Anterior cingulate cortex (tissue), 58 donors: ENCODE measurements at places on chromosomes 3 and 15.

DNA sequence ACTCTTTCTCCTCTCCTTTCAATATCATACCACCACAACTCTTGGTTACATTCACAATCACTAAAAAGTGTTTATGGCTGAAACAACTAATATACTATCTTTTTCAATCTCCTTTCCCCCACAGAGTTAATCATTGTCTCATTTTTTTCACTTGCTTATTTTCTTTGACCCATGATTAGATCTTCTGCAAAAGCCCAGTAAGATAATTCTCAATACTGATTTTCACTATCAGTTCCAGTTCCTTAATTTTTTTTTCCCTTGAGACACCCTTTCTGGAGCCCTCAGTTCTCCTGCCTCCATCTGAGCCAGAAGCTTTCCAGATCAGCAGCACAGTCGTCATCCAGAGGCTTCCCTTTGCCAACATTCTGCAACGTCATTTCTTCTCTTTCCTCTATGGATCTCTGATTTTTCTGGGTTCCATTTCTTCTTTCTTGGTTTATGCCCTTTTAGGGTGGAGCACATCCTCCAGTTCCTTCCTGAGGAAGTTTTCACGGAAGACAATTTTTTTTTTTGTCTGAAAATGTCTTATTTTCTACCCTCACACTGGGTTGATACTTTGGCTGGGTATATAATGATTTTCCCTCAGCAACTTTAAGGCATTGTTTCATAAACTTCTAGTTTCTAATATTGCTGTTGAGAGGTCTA, 88.7 kb upstream of the C15orf39 start:
- no peak for DNase-seq

DNA sequence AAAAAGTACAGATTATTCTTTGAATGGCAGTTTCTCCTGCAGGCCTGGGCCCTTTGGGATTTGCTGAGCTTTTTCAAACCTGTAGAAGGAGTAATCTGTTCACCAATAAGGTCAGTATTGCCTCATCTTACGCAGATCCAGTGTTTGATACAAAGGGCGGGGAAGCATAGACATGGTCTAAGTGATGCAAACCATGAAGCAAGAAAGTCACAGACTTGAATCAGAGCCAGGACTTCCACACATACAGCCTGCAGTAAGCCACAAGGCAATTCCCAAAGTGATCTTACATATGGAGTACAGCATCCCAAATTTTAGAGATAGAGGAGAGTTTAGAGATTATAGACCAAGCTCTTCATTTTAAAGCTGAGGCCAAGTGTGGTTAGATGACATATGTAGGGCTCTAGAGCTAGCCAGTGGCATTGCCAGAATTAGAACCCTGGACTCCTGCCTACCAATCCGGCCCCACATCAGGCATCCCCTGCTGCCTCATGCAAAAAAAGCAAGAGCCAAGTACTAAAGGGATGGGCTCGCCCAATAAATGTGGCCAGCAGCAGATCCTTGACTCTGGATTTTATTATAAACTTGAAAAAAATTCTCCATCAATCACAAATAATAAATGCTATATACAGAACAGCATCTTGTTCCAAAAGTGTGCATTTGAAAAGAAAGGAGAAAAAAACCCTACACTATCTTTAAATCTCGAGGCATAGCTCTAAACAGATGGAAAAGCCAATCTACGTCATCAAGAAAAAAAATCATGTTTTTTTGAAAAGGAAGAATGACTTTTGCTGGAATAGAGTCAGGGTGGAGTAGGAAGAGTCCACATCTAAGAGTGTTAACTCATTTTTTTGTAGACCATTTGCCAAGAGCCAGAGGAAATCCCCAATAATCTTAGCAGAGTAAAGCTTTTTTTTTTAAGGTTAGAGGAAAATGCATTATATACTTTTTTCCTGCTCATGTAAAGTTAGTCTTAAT, 24.0 kb downstream of the ABI3BP start:
- DNase-seq: no peak

- DNase-seq: no peak
These were observed 33.2 kb upstream of the CADM2 start for GRCh38 chr3:84925571-84925970.

DNA sequence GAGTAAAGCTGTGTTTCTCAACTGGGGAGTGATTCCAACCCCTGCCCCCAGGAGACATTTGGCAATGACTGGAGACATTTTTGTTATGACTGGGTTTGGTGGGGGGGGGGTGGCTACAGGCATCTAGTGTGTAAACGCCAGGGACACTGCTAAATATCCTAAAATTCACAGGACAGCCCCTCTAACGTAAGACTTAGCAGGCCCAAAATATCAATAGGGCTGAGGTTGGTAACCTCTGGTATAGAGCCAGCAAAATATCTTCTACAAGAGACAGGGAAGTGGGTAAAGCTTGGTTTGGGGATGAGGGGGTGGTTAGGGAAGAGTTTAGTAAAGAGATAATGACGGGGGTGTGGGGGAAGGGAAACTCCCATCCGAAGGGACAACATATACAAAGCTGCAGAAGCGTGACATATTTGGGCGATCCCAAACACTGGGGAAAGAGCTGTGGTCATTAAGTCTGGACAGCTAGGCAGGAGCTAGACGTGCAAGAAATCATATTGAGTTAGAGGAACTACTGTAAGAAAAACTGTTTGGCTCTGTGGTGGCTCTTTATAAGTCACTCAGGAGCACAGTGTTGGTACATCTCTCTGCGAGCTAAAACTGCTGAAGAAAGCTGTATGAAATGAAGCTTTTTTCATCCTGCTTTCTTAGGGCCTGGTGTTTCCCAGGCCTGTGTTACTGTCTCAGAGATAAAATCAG, 697 bp upstream of the TRIM69 start:
- no peak for DNase-seq

GRCh38 chr15:39942753-39943150, 8.8 kb downstream of the EIF2AK4 start:
- DNase-seq: no peak

GRCh38 chr3:35307296-35307695, 332.0 kb upstream of the ARPP21 start:
- no peak for DNase-seq

DNA sequence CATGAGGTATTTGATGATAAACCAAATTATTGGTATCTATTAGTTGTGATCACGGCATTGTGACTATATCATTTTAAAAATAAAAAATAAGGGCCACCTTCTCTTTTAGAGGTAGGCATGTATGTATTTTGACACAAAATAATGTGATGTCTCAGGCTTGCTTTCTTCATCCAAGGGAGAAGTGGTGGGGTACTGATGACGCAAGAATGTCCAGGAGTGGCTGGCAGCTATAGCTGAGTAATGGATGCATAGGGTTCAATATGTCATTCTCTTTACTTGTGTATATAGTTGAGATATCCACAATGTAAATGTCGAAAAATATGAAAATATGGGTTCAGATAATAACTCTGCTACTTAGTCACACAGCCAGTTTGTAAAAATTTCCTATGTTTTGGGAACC, 46.8 kb upstream of the NSMCE3 start:
- DNase-seq: no peak

DNA sequence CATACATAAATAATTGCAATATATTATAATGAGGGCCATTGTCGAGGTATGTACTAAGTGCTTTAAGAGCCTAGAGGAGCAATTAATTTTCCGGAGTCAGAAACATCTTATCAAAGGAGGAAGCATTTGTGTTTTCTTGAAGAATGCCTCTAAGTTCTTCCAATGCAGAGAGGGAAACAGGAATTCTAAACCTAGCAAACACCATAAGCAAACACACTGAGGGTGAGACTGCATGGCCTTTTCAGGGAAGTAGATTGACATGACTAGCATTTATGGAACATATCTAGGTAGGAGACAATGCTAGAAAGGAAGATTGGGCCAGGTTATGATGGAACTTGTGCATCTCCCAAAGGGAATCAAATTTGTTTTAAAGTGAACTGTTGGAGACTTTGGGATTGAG, 7.2 kb upstream of the PLCL2 start:
- no peak for DNase-seq

GRCh38 chr15:43132830-43133429, 456 bp upstream of the TMEM62 start:
- no peak for DNase-seq

GRCh38 chr3:24220859-24221657, 273.6 kb downstream of the THRB start:
- DNase-seq: peak; percentile 12

GRCh38 chr3:170724599-170725280, 138.9 kb upstream of the SLC7A14 start:
- no peak for DNase-seq

DNA sequence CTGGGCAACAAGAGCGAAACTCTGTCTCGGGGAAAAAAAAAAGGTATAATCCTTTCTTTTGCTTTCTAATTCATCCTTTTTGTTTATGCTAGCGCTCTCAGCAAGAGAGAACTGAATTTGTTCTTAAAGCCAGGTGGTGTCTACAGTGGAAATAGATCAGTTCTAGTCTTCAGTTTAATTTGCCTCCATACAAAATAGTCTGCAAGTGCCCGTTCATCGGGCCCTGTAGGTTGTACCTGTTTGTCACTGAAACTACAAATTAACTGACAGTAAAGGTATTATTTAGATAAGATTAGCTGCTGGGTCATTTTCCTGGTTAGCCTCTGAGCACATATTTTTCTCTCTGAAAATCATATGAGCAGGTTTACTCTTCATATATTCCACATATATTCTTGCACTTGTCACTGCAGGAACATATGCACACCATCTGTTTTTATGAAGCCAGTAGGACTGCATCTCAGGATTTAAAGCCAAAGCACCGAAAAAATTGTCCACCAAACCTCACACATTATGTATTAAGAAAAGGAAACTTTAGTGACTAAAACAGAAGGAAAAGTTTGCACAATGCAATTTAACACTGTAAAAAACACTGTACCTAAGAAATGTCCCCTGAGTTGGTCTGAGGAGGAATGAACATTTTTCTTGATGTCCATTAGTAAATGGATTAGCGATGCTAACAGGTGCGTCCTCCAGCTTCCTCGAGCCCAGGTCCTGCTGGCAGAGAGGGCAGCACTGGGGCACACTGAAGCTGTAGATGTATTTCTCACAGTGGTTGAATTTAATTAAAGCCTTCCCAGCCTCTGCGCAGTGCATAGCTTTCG, 437 bp downstream of the MKRN2OS start:
- no peak for DNase-seq

- DNase-seq: no peak
These were observed 26.2 kb downstream of the SEC62 start for GRCh38 chr3:169992781-169993180.

DNA sequence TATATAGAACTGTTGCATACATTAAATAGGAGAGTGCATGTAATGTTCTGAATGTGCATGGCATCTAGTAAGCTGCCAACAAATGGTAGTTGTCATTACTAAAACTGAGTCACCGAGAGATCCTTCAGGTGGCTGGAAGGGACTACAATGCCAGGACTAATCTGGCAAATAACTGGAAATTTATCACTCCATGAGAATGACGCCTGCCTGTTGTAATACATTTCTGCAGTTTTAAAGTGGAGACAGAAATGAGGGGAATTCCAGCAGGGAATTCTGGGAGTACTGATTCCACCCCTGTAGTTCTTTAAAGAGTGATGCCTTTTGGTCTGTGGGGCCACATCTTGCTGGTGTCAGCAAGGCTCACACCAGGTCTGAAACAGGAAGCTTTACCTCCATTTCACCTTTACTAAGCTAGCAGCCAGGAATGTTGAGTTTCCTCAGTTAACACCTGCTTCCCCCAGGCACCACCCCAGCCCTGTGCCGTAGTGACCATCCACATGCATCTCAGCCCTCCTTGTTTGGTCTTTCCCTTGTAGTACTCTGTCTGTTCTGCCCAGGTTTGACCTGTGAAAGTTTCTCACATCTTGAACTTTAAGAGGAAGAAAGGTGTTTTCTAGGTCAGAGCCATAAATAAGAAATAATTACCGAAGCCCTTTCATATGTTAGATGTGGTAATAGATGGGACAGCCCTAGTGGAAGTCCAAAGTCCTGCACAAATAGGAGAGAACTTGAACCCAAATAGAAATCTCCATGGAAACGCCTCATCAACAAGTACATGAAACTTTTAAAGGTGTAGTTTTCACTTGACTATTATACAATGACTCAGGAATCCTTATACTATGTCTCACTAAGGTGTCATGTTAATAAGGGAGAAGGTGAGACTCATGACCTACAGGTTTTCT, 56.7 kb upstream of the LMOD3 start:
- DNase-seq: no peak

GRCh38 chr15:36617529-36618196, 38.2 kb downstream of the CDIN1 start:
- no peak for DNase-seq
